IMR-90 (cell line): ENCODE measurements at places on chromosomes 6 and 20. TPM values are rescaled to one million over a fixed set of nuclear protein-coding genes. Genes with fewer than 3 reads are reported as not detected.

- DNase-seq, result no peak
These were observed 172.4 kb downstream of the BCAS1 start for GRCh38 chr20:53897884-53898555.

- no peak for DNase-seq
These were observed 42.5 kb downstream of the GABRR2 start for GRCh38 chr6:89272596-89272995.

The CCN5 gene
- not detected in 2 replicates for total RNA-seq

- no peak for DNase-seq
These were observed 19.2 kb downstream of the ASF1A start for GRCh38 chr6:118913161-118913560.

DNA sequence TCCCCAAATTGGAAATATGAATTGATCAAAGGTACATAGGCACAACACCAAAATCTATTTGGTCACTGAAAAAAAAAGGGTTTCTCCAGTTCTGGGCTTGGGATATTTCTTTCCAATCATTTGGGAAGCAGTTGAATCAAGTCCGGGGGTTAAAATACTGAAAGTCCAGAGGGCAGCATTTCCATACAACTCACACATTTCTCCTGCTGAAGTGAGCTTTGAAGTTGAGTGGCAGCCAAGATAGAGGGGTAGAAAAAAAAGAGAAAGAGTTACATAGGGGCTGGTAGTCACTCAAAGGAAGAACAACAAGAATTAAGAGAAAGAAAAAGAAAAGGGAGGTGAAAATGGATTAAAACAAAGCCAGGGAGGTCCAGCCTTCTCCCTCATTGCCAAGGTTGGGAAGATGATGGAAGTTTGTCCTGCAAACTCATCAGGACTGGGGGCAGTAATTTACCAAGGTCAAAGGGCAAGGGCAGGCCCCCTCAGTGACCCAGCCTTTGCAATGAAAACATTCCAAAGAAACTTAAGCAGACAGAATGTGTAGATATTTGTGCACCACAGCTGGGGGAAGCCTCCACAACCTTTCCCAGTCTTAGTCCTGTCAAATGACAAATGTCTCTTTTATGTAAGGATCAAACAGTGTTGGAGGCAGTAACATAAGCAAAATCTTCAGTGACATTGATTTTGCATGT lies 525.3 kb upstream of the JARID2 start:
- DNase-seq, result no peak

The DUSP15 gene
- total RNA-seq, result not detected in 2 replicates

- DNase-seq, result no peak
These were observed 98.4 kb upstream of the PREP start for GRCh38 chr6:105501246-105501645.

- DNase-seq, result no peak
These were observed 38.0 kb downstream of the YTHDF1 start for GRCh38 chr20:63177785-63178445.

The TMEM242 gene
- total RNA-seq, result 2.3 and 4.2 TPM in 2 replicates

DNA sequence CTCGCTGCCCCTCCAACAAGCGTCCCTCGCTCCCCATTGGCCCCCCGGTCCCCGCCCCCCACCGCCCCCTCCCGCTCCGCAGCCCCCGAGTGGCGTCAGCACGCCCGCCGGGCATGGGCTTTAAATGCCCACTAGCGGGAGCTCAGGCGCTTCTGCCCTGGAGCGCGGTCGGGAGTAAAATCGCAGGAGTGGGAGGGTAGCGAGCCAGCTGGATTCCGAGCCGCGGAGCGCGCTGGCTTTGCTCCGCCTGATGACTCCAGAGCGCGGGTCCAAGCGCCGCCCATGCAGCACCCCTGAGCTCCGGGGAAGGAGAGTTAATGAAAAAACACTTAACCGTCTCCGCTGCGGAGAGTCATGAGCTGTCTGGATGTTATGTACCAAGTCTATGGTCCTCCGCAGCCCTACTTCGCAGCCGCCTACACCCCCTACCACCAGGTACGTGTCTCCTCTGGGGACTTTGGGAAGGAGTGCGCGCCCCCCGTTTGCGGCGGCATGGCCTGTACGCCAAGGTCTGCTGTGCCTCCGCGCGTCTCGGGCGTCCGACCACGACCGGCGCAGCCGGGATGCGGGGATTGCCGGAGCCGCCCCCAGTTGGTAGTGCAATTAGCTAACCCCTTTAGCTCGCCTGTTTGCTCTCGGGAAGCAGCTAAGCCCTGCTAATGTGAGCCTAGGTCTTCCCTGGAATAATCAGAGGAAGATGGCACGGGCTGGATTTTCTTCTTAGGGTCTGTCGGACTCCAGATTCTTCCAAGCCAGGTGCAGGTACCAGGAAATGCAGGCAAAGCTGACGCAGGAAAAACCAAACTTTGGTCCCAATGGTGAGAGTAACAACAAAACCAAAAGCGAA lies at the start of gene VGLL2:
VGLL2 (plus strand) TSS at position 149 of the 847 bp plus-strand sequence; CDS start at position 355, 206 bp downstream.
- DNase-seq, result peak; percentile 18

DNA sequence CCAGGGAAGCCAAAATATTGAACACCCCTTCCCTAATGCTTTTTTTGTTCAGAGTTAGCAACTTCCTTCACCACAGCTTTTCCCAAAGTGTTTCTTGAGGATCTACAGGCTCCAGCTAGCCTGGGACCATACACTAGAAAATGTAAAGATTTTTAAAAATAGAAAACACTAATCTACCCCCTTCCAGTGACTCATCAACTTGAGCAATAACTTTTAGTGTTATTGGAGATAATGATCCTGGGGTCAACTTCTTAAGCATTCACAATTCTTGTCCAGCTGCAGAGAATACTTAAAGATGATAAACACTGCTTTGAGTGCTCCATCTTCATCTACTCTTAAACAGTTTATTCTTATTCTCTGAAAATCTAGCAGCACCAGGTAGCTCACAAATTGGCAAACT lies 131.6 kb downstream of the COL9A1 start:
- DNase-seq, result no peak

The SLCO4A1 gene
- total RNA-seq, result 0.56 and 0.72 TPM in 2 replicates
